ENCODE measurements at places on chromosomes 13 and 19.

DNA sequence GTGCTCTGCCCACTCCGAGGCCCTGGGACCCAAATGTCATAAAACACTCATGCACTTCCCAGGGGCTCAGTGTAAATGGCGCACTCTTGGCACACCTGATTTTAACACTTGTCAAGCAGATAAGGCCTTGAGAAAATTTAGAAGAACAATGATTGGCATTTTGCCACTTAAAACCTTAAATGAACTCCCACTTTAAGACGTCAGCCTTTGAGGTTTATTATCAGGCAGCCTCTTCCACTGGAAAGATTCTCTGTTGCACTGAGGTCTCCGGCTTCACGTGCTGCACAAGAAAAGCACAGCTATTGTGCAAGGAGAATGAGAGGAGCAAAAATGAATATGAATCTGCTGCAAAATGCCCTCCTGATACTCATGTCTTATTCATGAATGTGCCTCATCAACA lies 38.5 kb upstream of the ATP11A start:
- no peak for DNase-seq

GRCh38 chr19:51010066-51010795 lies 8.8 kb upstream of the KLK8 start:
- DNase-seq = no peak

- DNase-seq = no peak
Measured at GRCh38 chr13:98626298-98626935, 49.5 kb upstream of the STK24 start.

DNA sequence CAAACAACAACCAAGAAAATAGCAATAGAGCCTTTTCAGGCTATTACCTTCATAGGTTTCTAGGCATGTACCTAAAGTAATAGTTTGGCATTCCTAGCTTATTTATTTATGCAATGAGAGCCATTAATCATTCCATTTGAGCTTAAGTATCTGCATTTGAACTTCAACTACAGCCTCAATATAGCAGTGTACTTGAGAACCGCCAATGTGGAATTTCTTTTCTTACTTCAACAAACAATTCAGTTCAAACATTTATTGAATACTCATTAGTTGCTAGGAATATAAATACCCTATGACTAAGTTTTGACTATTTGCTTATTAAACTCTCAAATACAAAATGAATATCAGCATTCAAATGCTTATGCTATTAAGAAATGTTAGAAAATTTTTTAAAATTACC lies 38.0 kb upstream of the FREM2 start:
- no peak for DNase-seq

DNA sequence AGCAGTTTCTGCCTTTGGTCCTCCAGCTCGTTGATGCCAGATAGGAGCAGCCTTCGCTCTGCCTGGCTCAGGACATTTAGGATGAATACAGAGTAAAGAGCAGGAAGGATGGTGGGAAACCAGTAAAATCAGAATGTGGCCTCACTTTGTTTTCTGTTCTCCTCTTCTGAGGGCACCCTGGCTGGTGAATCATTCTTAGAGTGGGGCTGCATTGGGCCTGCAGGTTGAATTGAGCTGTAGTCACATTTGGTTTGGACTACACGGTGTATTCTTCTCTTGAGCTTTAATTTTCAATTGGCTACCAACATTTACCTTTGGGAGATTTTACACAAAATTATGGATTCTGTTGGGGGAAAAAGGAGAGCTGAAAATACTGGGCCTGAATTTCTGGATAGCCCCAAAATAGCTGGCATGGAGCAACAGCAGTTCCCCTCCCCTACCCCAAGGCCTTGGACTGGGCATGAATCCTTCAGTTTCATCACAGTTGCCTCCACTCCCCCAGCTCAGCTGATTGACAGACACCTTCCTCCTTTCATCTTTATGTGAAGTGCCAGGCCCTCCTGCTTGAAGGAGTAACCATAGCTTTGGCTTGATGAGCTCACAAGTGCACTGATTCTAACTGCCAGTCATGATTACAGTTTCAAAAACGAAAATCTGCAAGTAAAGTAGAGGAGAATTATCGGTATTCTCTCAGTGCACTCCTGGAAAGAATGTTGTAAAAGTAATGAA lies 24.3 kb downstream of the ERCC5 start:
- DNase-seq = no peak

GRCh38 chr13:95411428-95412040 lies 110.3 kb upstream of the ABCC4 start:
- no peak for DNase-seq

DNA sequence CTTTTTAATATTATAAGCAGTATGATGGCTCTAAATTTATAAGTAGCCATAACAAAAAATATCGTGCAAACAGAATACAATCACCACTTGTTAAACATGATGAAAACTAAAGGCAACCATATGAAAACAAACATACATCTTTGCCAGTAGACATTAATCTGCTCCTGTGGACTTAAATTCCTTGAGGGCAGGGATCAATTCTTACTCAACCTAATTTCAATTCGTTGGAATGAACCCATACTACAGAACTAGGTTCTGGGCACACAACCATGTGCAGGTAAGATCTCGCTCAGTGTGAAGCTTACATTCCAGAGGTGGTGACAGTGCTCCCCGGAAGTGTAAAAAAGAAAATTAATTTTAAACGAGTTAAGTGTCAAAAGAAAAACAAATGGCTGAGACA lies 13.4 kb downstream of the TBC1D4 start:
- DNase-seq = no peak

DNA sequence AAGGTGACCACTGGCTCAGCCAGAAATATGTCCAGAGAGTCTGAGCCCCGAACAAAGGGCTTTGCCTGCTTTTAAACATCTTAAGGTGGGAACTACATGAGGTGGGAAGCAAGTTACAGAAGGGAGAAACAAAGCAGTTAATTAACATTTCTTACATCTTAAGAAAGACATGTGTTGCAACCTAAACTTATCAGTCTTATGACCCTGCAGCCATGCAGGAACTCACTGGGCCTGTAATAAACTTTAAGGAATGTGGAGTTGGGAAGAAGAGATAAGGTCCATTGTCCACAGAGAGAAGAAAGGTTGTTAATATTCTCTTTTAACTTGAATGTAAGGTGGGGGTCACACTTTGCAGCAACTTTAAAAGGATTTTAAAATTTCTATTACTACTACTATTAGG lies 46.8 kb upstream of the CYP2A7 start:
- no peak for DNase-seq

DNA sequence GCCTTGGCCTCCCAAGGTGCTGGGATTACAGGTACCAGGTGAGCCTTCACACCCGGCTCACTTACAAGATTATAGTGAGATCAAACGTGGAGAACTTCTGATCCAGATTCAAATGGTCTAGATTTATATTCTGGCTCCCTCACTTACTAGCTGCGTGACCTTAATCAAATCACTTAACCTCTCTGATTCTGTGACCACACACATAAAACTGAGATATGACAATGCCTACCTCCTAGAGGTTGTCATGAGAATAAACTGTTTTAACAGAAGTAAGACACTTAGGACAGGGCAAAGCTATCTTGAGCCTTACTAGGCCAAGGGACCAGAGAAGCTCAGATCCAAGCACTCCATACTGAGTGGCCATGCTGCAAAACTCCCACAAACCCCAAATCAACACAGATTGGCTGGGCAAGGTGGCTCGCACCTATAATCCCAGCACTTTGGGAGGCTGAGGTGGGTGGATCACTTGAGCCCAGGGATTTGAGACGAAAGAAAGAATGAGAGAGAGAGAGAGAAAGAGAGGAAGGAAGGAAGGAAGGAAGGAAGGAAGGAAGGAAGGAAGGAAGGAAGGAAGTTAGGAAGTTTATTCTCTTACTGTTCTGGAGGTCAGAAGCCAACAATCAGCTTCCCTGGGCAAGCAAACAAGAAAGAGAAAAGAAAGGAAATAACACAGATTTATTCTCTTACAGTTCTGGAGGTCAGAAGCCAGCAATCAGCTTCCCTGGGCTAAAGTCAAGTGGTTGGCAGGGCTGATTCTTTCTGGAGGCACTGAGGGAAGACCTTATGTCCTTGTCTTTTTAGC lies 46.1 kb upstream of the MAP3K10 start:
- DNase-seq = no peak

GRCh38 chr19:32919365-32919764 lies 49.8 kb upstream of the SLC7A9 start:
- no peak for DNase-seq

GRCh38 chr19:35734889-35735288 lies 7.4 kb downstream of the IGFLR1 start:
- DNase-seq = no peak

- DNase-seq = no peak
Measured at GRCh38 chr19:55273978-55274707, 5.8 kb downstream of the HSPBP1 start.

All from hepatic stellate cell (primary cell).